ENCODE measurements at places on chromosomes 1 and 21. TPM values are rescaled to one million over a fixed set of nuclear protein-coding genes. Genes with fewer than 3 reads are reported as not detected.

DNA sequence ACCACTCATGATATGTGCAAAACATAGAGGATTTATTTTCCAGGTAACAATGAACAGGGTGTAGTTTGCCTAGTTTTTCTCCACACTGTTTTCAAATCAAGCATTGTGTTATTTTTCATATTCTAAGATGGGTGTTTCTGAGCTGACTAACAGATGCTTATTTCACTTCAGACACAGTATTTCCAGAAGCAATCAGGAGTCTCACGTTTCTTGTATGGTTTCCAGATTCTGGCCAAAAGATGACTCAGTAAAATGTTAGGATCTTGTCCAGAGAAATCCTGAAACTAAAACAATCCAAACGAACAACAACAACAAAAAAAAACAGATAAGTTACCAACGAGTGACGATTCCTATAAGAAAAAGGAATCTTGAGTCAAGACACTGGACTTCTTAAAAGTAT is 5.3 kb downstream of the UTS2 start:
- no peak overlapping the region for H3K27ac ChIP-seq
- no peak overlapping the region for H3K4me3 ChIP-seq
- H3K36me3 ChIP-seq = no peaks in the 10 kb centered on the region
- no peak for DNase-seq
- no peaks in the 10 kb centered on the region for H3K27me3 ChIP-seq
- peaks cover 3% of the 10 kb centered on the region for H3K4me1 ChIP-seq

DNA sequence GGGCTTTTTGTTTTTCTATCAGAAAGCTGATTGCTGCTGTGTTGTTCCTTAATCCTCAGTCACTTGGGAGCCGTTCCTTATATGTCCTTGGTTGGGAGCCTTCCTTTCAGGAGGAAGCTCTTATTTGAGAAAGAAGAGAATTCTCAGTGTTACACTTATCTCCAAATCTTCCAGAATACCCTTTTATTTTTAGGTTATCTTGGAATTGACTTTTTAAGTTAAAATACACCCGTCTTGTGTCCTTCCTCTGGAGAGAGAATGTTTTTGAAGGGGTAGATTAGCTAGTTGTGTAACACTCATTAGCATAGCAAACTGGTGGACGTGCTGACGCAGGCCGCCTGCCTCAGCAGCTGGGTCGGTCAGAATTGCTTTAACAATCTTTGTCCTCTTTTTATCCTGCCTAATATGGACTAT is 42.1 kb downstream of the LRRC8B start:
- peaks cover 18% of the 10 kb centered on the region for H3K4me1 ChIP-seq
- no peak for DNase-seq
- H3K36me3 ChIP-seq = peaks cover 19% of the 10 kb centered on the region
- no peaks in the 10 kb centered on the region for H3K27me3 ChIP-seq
- H3K4me3 ChIP-seq = no peak overlapping the region
- no peak overlapping the region for H3K27ac ChIP-seq

- H3K27ac ChIP-seq = no peak overlapping the region
- H3K36me3 ChIP-seq = peaks cover 2% of the 10 kb centered on the region
- peaks cover 15% of the 10 kb centered on the region for H3K27me3 ChIP-seq
- DNase-seq = no peak
Observed at GRCh38 chr1:17338706-17339493, 30.9 kb downstream of the PADI4 start.

GRCh38 chr1:189693140-189693539 is 784.5 kb downstream of the BRINP3 start:
- H3K27me3 ChIP-seq = no peaks in the 10 kb centered on the region
- no peaks in the 10 kb centered on the region for H3K36me3 ChIP-seq
- H3K4me3 ChIP-seq = no peak overlapping the region
- no peak overlapping the region for H3K27ac ChIP-seq

GRCh38 chr1:181562395-181562794 is 79.1 kb downstream of the CACNA1E start:
- H3K27me3 ChIP-seq = peaks cover 4% of the 10 kb centered on the region
- H3K4me3 ChIP-seq = no peak overlapping the region
- H3K27ac ChIP-seq = no peak overlapping the region
- no peaks in the 10 kb centered on the region for H3K4me1 ChIP-seq
- DNase-seq = no peak
- no peaks in the 10 kb centered on the region for H3K36me3 ChIP-seq

- no peaks in the 10 kb centered on the region for H3K27me3 ChIP-seq
- DNase-seq = no peak
- no peak overlapping the region for H3K27ac ChIP-seq
- peaks cover 18% of the 10 kb centered on the region for H3K4me1 ChIP-seq
- H3K4me3 ChIP-seq = no peak overlapping the region
Observed at GRCh38 chr1:68798071-68798470, 301.2 kb upstream of the DEPDC1 start.

GRCh38 chr1:164838786-164839185 is 279.8 kb downstream of the PBX1 start:
- no peaks in the 10 kb centered on the region for H3K27me3 ChIP-seq
- H3K4me3 ChIP-seq = no peak overlapping the region
- H3K4me1 ChIP-seq = peaks cover 26% of the 10 kb centered on the region
- DNase-seq = no peak

Gene OPTC
- not detected for total RNA-seq

Gene RSBN1
- 26.8 TPM for total RNA-seq

Gene ADAMTSL4
- total RNA-seq = 0.44 TPM
